GM20000 (cell line): ENCODE measurements at places on chromosomes 1 and 21.

DNA sequence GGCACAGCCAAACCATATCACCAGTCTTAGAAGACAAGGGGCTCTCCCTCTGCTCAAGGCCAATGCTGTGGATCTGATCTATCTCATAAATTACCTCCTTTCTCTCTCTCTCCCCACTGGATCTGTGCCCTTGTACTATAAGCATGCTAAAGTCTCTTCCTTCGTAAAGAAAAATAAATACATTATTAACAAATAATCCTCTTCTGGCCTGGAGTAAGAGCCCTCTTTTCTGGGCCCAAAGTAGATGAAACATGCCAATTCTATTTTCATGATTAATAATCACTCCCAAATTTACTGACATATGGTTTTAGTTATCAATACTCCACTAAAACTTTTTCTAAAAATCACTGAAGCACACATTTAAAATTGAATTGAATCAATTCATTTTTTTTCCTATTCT, 889.7 kb downstream of the ADGRL2 start:
- no peak for DNase-seq

DNA sequence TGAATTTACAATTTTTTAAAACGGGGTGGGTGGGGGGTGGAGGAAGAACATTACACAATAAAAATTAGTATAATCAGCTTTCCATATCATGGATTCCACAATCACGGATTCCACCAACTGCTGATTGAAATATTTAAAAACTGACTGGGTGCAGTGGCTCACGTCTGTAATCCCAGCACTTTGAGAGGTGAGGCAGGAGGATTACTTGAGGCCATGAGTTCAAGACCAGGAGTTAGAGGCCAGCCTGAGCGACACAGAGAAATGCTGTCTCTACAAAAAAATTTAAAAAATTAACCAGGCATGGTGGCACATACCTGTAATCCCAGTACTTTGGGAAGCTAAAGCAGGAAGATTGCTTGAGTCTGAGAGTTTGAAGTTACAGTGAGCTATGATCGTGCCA, 254.7 kb downstream of the ATG4C start:
- no peak for DNase-seq

DNA sequence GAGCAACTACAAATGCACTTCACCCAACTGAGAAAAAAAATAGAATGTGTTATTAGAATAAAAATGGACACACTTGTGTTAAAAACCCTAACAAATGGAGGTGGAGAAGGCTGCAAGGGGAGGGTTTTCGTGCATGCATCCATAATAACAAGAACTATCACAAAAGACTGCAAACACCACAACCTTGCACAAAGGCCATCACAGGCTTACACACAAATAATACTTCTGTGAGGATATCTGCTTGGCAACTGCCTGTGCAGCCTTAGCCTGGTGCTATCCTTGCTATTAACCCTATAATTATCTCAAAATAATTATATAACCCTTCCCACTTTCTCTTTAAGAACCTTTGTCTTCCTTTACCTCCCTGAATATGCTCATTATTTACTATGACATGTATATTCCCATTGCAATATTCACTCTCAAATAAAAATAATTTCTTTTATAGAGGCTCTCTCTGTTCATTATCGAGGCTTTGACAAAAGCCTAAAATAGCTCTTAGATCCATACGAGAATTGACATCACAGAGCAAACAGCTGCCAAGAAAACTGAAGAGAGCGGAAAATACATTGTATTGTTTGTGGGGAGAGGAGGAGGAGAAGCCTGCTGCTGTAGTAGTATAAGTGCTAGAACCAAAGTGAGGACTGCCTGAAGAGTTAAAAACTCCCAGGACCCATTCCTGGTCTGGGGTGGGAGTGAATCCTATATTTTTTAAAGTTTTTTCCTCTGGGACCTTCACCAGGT, 1768.7 kb downstream of the BRINP3 start:
- no peak for DNase-seq

- DNase-seq, result no peak
Observed at GRCh38 chr21:38301321-38302214, 44.8 kb downstream of the KCNJ15 start.

- no peak for DNase-seq
Observed at GRCh38 chr1:210598135-210598652, 269.5 kb downstream of the HHAT start.

- DNase-seq, result no peak
Observed at GRCh38 chr1:1181129-1181937, 7.7 kb downstream of the TTLL10 start.

GRCh38 chr1:154703170-154703569, 95.2 kb upstream of the ADAR start:
- no peak for DNase-seq

- no peak for DNase-seq
Observed at GRCh38 chr1:226688056-226688748, 50.9 kb downstream of the ITPKB start.

DNA sequence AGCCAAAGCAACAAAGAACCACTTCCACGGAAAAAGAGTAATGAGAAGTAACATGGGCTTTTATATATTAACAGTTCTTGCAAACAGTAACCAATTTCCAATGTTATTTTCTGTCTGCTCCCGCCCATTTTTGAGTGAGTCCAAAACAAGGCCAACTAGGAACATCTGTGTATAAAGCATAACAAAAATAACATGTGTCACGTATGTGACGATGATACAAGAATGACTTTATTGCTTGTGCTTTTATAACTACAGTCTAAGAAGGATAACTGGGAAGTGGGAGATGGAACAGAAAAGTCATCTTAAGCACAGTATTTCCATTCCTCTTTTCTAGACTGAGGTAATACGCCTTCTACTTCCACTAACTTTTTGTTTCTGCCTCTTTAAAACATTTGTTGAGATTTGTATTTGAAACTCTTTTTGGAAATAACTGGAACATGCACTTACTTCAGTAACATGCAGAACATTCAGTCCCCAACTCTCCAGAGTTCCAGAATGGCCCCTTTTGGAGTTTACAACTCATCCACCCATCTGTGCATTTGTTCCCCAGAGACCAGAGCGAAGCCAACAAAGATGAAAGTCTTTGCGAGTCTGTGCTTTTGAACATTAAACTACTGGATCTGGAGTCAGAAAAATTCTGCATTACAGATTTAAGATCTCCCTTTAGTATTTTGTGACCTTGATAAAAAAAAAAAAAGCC, 143.0 kb upstream of the ZRANB2 start:
- DNase-seq, result no peak

- no peak for DNase-seq
Observed at GRCh38 chr1:218739426-218739825, 394.3 kb downstream of the TGFB2 start.

GRCh38 chr1:54600947-54601721, 22.2 kb downstream of the FAM151A start:
- DNase-seq, result no peak

GRCh38 chr1:174469687-174470086, 21.9 kb downstream of the GPR52 start:
- no peak for DNase-seq

GRCh38 chr1:9410737-9411297, 118.1 kb downstream of the SPSB1 start:
- DNase-seq, result peak; percentile 55

- no peak for DNase-seq
Observed at GRCh38 chr1:184637664-184638240, 116.9 kb downstream of the EDEM3 start.

GRCh38 chr1:234144901-234145300, 228.4 kb upstream of the COA6 start:
- no peak for DNase-seq

GRCh38 chr1:175267716-175268416, 75.3 kb upstream of the KIAA0040 start:
- DNase-seq, result no peak

DNA sequence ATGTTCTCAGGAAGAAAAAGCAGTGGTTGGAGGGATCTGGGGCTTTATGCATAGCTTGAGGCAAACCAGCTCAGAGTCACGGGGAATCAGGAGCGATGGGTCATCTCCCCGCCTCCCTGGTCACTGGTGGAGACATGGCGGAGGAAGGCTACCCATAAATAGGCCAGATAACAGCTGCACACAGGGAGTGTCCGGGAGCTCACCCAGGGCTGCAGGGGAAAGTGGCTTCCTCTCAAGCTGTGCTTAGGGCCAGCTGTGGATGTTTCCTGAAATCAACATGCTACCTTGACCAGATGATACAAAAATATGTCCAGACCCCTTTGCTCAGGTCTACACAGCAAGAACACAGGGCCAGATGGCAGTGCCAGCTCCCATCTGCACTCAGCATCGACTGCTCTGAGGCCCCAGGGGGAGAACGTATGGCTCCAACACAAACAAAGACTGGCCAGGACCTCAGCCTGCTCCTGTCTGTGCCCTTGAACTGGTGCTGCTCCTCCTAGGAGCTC, 27.1 kb upstream of the RERE start:
- no peak for DNase-seq

DNA sequence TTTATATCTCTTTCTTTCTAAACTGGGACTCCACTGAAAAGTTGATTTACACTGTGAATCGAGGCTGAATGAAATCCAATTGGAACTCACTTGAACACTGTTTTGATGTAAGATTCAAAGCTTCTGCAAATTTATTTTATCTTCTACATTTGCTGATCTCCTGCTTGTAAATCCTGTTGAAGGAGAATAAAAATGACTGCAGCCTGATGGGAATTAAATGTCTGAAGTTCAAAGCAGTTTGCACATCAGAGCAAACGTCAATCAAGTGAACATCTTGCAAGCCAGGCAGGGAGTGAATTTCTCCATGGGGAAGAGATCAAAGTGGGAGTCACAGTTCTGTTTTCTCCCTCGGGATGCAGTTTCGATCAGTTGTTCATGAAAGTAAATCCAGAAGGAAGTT, 127.2 kb downstream of the CACHD1 start:
- DNase-seq, result no peak

DNA sequence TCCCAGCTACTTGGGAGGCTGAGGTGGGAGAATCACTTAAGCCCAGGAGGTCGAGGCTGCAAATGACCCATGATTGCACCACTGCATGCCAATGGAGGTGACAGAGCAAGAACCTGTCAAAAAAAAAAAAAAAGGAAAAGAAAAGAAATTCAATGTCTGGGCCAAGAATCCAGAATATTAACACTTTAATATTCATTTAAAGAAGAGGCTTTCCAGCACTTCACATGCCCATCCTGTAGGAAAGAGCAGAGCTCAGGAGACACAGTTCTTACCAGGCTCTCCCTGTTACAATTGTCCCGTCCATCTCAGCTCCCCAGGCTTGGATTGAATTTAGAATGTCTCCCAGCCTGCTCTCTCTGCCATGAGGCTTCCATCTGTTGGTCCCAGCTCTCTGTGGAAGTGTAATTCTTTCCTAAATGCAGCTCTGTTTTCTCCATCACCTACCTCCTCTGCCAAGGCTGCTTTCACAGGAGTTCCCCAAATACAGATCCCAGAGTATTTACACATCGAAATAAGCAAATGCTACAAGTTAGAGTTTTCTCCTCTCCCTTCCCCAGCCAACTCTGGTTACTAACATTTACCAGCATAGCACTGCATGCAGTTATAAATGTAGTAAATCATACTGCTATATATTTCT, 116.6 kb upstream of the CDC42BPA start:
- DNase-seq, result no peak

- no peak for DNase-seq
Observed at GRCh38 chr1:77643456-77643855, 39.0 kb downstream of the ZZZ3 start.

- no peak for DNase-seq
Observed at GRCh38 chr21:15741510-15741909, 11.7 kb downstream of the USP25 start.

DNA sequence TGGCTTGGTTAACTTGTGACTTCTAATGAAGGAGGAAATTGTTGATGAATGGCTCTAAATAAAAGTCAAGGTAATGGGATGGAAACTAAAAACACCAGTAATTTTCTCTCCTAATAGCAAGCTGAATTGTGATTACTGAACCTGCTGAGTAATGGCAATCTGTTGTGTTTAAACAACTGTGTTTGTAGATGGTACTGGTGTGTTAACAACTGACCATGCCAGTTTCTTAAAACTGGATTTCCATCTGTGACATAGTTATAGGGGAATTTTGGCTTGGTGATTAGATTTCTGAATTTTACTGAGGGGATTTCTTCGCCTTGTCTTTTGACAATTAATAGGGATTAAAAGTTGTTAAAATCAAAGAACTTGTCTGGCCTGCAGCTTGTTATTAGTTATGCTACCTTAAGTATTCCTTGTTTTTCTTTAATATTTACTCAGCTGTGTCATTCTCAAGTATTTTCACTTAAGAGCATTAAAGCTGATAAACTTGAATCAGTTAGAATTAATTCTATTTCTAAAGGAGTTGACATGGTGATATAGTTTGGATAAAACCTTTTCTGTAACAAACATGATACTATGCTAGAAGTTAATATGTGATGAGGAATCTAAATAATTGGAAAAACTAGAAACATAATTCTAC, 7.9 kb upstream of the ERO1B start:
- DNase-seq, result no peak

- DNase-seq, result no peak
Observed at GRCh38 chr1:49397086-49397485, 620.4 kb upstream of the BEND5 start.

GRCh38 chr21:45556645-45557615, 14.7 kb upstream of the SLC19A1 start:
- DNase-seq, result no peak

GRCh38 chr1:196308176-196308575, 300.1 kb downstream of the KCNT2 start:
- DNase-seq, result no peak

- DNase-seq, result peak; percentile 18
Observed at GRCh38 chr1:205748403-205749233, 1.4 kb downstream of the NUCKS1 start.

DNA sequence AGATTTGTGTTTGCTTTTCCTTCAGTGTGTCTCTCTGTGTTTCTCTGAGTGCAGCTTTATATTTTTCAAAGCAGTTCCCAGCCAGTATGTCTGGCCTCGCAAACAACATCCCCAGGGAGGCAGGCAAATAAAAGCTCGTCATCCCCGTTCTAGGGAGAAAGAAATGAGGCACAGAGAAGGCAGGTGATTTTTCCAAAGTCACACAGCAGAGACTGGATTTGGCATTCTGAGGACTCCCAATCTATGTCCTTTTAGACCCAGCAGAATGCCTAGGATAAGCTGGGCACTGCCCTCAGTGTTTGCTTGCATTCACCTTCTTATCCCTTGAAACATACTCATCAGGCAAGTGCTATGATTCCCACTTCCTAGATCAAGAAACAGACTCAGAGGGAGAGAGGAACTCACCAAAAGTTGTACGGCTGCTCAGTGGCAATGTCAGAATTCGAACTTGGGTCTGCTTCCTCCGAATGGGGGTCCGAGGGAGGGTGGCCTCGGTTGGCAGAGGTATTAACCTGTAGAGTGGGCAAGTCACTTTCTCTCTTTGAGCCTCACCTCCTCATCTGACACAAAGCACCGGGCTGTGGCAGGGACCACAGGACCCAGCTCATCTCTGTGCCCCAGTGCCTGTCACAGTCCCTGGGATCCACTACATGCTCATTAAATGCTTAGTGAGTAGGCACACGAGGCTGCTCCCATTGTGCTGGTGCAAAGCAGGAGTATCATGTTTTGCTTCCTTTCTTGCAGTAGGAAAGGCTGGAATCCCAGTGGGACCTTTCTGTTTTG, 4.2 kb downstream of the RAP1GAP start:
- DNase-seq, result no peak
